ENCODE measurements at places on chromosomes 2 and 18.

DNA sequence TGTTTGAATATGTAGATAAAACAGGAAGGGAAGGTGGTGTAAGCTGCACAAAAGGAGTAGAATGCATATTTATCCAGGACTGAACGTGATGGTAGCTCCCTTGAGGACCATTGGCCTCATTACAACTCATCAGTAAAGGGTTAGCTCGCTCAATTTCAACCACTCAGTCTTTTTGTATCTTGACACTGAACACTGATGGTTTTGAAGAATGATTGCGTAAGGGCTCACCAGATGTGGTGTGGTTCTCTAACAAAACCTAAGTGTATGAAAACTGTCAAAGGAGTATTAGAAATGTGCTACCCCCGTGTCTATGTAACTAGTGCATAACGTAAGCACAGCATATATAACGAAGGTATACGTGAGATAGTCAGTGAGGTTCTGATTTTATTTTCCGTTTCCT lies 272.4 kb upstream of the THSD7B start:
- no peak for ATAC-seq

GRCh38 chr18:13566941-13567746 lies 159.2 kb downstream of the FAM210A start:
- ATAC-seq: peak; percentile 46

- no peak for ATAC-seq
These were observed 61.4 kb downstream of the GPR39 start for GRCh38 chr2:132477962-132478361.

GRCh38 chr2:59395119-59395518 lies 1154.0 kb upstream of the FANCL start:
- no peak for ATAC-seq

- peak; percentile 11 for ATAC-seq
These were observed 80.6 kb downstream of the GFPT1 start for GRCh38 chr2:69306393-69306821.

DNA sequence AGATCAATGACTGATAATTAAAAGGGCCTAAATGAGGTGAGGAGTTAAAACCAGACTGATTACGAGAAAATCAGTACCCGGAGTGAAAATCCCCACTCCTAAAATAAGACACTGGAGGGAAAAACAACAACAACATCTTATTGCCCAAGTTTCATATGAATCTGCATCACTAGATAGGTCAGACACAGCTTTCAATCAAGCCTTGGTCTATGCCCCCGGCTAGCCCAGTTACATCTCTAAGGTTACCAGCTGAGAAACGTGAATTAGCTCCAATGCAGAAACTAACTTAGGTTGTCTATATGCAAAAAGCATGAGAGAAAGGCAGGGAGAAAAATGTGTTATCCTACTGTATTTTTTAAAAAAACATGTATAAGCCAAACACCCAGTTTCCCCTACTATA lies 53.7 kb downstream of the ROCK2 start:
- no peak for ATAC-seq

- no peak for ATAC-seq
These were observed 219.5 kb downstream of the HDAC4 start for GRCh38 chr2:239181074-239181902.
